NCI-H748 treated with DMSO at 0.1 percent for 48 hours (cell line): ENCODE measurements at places on chromosomes 2 and 18.
A peak's percentile ranks its signal among the peaks of the same experiment; 100 is the strongest.

DNA sequence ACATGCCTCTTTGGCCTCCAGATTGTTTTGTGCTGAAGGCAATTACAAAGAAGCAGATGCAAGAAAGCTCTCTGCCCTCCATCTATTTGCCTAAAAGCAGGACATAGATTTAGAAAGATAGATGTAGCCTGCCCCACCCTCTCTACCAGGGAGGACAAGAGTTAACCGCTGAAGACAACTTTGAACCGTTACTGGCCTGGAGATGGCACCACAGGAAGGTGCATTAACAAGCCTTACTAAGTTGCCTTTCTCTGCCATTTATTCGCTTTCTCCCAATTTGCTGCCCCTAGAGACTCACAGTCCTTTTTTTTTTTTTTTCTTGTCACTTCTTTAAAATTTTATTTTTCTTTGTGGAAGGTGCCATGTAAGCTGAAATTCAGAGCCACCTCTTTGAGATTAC is 28.8 kb upstream of the RMDN2 start:
- DNase-seq: no peak

DNA sequence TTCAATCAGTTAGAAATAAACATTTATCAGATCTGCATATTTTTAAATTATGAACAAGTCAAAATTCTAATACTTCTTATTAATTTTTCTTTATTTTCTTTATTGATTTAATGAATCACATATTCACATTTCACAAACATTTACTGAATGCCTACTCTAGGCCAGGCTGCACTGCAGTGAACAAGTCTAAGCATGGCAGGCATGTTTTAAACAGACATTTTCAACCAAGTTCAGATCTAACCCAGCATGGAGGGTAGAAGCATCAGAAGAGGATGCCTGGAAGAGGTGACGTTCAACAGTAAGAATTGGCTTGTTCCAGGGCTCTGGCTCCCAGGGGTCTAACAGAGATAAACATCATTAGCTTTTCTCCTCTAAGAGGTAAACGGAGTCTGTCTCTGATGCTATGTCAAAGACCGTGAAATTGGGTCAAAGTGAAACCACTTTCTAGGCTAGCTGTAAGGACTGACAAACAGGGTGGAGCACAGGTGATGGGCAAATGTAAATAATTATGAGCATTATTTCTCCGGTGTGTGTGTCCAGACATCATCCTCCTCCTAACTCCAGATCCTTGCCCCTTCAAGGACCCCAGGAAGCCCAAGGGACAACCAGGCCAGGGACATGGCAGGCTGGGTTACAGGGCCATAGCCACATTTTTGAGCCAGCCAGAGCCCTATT is 50.6 kb downstream of the UNC50 start:
- no peak for DNase-seq

GRCh38 chr2:200081236-200081635 is 125.9 kb downstream of the MAIP1 start:
- no peak for DNase-seq

DNA sequence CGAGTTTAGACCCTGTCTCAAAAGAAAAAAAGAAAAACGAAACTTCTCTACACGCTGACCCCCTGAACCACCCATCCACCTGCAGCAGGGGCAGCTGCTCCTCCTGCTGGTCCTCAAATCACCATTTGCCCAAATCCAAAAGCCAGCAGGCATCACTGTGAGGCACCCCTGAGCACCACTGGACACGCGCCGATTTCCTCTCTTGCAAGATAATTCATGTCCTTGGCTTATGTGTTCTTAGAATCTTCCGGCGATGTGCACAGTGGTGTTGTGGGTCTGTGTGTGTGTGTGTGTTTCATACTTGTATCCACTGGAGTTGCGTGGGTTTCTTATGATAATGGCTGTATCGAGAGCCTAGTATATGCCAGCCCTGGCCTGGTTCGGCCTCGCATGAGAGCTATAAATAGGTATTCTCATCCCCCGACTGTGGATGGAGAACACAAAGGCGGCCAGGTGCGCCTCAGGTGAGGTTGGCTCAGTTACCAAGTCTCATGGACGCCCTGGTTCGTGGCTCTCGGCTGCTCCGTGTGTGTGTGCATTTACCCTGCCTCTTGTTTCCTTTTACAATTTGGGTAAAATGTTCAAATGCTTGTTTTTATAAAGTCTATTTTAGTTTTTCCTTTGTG is 235.5 kb downstream of the HDAC4 start:
- DNase-seq: no peak

DNA sequence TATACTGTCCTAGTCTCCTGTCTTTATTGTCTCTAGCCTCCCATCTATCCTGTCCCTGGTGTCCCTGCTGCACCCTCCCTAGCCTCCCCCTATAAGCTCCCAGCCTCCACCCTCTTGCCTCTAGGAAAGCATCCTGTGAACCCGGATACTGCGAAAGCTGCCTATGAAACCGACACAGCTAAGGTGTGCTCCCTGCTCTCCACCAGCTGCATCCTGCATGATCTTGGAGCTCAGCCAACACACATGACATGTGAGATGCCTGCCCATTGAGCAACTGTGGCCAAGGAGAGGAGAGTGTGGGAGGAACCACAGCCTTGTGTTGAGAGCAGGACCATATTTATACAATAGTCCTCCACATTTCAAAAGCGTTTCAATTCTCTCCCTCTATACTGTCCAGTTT is 187.1 kb downstream of the ZBTB7C start:
- peak; percentile 88 for DNase-seq

DNA sequence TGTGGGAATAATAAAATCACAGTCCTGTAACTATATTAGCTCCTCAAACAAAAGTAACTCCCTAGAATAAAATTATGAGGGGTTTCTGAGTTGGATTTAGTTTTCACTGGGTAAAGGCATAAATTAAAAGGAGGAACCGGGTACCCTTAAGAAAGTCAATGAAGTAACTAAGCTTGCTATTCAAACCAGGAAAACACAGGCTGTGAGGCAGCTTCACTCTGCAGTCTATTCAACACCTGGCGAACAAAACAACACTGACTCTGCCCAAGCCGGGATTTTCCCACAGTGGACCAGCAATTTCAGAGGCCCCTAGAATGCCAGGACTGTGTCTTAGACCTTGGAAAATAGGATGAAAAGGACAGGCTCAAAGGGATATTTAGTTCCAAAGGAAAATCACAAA is 24.6 kb upstream of the CREB1 start:
- no peak for DNase-seq

DNA sequence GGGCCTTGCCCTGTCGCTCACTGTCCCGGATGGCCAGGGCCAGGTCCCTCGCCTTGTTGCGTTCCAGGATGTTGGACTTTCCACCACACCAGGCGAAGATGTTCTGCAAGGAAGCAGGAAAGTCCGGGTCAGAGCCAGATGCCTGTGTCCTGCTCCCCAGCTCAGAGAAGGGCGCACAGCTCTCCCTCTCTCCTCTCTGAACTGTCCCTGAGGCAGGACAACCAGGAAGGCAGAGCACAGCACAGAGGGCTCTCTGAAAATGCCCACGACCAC is 11.0 kb downstream of the CAPG start:
- no peak for DNase-seq

DNA sequence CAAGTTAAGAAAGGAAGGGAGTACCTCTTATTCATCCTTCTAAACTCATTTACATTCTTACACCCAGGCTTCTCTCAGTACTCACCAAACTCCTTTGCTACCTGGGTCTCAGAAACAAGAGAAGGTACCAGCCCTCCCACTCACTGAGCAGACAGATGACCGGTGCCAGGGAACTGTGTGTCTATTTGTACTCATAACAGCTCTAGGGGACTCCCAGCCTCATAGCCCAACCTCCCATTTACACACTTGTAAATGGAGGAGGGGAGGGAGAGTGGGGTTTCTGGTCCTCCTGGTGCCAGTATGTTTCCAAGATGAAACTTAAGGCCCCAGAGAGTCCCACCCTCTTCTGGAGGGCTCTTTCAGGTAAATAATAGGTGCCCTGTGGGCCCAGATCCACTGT is 42.8 kb upstream of the SIGLEC15 start:
- DNase-seq: no peak

- no peak for DNase-seq
Observed at GRCh38 chr18:59143441-59143840, 3.8 kb downstream of the SEC11C start.

DNA sequence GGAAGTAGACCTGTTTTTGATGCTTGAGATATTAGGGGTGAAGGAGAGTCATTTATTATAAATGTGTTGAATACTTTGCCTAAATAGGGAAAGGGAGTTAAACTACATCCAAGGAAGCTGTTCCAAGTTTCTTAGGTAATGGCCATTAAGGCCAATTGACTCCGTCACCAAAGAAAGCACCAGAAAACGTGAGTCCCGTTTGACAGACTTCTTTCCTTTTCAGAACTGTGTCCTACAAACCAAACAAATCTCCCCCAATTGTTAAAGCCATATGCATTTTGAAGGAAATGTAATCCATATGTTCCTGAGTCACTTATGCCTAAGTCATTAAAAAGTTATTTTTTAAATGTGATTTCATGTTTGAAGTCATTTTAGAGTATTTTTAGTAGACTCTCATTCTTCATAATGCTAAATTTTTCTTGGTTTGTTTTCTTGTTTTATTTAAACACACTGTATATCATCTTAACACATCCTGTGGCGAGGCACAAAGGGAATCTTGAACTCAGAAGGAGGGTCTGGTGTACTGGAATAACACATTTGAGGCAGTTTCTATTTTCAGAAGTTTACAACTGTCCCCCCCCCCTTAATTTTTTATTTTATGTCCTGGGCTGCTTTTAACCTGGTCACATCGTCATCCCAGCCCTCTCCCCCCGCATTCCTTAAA is 133.7 kb downstream of the RHBDD1 start:
- no peak for DNase-seq

GRCh38 chr18:7452331-7452730 is 114.8 kb upstream of the PTPRM start:
- peak; percentile 20 for DNase-seq

DNA sequence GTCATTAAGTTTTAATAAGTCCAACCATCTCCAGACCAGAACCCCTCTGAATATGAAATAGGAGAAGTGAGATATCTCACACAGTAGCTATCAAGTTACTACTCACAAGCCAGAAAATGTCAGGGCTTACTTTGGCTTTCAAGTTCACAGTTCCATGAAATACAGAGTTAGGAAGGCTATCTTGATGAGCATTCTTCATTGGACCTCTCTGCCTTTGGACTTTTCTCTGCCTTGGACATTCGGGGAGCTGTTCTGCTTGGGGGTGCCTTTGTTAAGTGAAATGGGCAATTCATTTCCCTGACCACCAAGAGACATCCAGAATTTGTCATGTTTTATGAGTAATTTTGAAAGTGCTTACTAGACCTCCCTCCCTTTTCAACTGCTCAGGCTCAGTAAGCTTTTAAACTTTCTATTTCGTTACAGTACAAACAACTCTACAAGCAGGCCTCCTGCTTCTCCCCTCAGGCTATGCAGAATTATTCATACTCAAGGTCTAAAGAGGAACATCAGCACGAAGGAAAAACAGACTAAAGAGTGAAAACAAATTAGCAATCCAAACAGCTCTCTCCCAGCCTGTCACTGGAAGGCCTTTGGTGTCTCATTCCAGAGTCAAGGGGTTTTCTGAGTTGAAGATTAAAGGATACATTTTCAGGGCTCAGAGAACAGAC is 95.3 kb downstream of the MREG start:
- DNase-seq: peak; percentile 76

DNA sequence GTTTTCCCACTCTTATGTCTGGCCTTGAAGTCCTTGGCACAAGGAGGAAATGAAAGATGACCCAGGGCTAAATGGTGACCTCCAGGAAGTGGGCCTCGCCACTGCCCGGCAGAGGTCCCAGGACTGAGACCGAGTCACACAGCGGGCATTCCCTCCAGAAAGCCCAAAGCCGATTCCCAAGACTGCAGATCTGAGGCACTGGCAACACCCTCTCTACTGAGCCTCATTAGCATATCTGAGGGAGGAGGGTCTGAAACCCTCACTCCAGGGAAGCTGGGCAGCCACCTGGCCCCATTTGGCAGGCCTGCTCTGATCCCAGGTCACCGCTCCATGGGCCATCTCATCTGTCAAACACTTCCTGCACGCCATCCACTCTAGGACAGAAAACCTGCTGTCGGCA is 29.1 kb downstream of the FAM178B start:
- DNase-seq: no peak

DNA sequence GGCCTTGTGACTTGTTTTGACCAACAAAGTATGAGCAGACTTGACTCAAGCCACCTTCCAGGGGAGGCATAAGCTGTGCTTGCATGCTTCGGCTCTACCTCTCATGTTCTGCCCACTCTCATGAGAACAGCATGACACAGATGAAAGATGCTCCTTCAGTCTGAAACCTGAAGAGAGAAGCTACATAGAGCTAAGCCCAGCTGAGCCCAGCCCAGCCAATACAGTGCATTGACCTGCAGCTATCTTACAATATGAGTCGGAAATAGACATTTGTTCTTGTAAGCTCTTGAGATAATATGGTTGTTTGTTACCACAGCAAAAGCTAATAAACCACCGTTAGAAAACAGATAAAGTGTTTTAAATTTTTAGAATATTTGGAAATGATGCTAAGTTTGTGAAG is 426.7 kb upstream of the PKDCC start:
- DNase-seq: no peak

GRCh38 chr2:9472511-9472910 is 1.8 kb upstream of the IAH1 start:
- no peak for DNase-seq

GRCh38 chr18:10559553-10560451 is 34.0 kb downstream of the NAPG start:
- no peak for DNase-seq

DNA sequence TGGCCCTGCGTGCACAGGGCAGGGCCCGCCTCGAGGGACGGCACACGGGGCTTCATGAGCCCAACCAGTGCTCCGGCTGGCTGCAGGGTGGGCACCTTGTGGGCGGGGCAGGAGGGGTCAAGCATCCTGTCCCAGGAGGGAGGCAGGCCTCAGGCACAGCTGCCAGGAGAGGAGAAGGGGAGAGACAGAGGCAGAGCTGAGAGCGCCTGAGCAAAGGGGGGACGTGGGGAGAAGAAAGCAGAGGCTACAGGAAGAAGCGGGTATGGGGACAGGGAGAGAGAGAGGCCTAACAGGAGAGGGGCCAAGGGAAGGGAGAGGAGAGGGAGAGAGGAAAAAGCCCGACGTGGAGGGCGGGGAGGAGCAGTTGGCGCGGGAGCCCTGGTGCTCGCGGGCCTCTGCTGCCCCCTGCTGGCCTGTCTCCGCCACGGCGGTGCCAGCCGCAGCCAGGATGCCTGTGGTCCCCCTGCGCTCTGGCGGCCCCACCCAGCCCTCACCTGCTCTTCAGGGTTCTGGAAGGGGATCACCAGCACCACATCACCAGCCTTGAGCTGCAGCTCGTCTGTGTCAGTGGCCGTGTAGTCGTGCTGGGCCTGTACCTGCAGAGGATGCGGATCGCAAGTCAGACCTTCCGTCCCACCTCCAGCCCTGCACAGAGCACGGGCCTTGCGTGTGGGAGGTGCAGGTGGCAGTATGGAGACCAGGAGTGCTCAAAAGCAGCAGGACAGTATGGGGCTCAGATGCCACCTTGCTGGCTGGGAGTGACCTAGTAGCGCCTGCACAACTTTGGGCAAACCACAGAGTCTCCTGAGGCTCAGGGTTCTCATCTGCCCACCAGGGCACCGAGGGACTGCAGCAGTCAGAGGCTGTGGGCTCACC is 56.8 kb downstream of the BIN1 start:
- DNase-seq: peak; percentile 19

- DNase-seq: no peak
Observed at GRCh38 chr2:140589273-140589672, 1541.5 kb downstream of the LRP1B start.

- DNase-seq: no peak
Observed at GRCh38 chr2:55703350-55703749, 9.7 kb upstream of the PNPT1 start.

GRCh38 chr2:183390109-183390508 is 265.9 kb downstream of the NUP35 start:
- no peak for DNase-seq
